ENCODE measurements at places on chromosomes 6 and 20. TPM values are rescaled to one million over a fixed set of nuclear protein-coding genes. Genes with fewer than 3 reads are reported as not detected.

The SEMG1 gene
- polyA plus RNA-seq, result not detected

The MAS1 gene
- polyA plus RNA-seq, result not detected

DNA sequence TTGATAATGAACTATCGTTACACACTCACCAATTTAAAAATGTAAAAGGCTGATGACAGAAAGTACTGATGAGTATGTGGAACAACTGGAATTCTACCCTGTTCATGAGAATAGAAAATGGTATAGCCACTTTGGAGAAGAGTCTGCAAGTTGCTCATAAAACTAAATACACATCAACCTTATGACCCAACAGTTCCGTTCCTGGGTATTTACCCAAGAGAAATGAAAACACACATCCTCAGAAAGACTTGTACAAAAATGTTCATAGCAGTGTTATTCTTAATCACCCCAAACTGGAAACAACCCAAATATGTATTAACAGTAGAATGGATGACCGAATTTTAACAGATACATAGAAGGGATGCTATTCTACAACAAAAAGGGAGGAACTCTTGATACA, 145.7 kb upstream of the LRFN2 start:
- no peaks in the 10 kb centered on the region for H3K4me1 ChIP-seq
- H3K4me3 ChIP-seq, result no peak overlapping the region
- no peak for DNase-seq
- H3K27ac ChIP-seq, result no peak overlapping the region

DNA sequence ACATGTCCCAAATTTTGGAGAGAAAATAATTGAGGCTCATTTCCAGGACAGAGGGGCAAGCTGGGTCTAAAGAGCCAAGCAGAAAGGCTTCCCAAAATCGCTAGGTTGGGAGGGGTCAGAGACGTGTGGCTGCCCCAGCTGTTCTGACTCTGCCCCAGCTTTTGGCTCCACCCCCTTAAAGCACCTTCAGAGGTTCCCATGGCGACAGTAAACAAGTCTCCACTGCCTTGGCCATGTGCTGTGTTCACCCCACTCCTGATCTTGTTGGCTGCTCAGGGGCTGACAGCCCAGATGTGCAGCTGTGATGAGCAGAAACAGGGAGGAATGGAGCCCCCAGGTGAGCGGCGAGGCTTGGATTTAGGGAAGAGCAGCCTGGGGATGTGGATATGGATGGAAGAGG, 72.8 kb upstream of the SPTLC3 start:
- H3K27me3 ChIP-seq, result no peaks in the 10 kb centered on the region
- H3K36me3 ChIP-seq, result no peaks in the 10 kb centered on the region
- H3K27ac ChIP-seq, result no peak overlapping the region
- no peaks in the 10 kb centered on the region for H3K4me1 ChIP-seq
- DNase-seq, result no peak
- H3K4me3 ChIP-seq, result no peak overlapping the region

DNA sequence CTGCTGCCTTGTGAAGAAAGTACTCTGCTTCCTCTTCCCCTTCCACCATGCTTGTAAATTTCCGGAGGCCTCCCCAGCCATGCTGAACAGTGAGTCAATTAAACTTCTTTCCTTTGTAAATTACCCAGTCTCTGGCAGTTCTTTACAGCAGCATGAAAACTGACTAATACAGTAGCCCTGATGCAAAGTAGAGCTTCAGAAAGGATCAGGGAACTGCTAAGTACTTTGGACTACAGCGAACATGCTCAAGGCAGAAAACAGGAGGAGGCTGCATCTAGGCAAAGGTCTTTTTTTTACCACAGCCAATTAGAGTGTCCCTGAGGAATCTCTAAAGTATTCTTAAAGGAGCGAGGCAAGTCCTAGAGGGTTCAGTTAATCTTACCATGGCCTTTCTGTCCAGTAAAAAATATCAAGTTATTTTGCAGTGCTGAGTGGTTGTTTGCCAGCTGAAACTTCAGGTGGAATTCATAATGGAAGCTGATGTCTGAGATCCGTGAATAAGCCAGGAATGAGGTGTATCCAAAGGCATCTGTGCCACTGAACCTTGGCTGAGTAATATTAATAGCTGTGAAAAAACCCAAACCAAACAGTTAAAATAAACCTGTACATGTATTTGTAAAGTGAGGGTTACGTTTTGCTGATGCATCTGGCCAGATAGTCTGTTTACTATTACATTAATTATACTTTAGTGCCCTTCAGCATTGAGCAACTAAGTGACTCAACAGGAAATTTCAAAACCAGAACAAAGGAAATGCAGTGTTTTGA, 170.4 kb downstream of the PHF3 start:
- H3K27ac ChIP-seq, result peak overlapping the region; percentile 23
- H3K27me3 ChIP-seq, result no peaks in the 10 kb centered on the region
- no peaks in the 10 kb centered on the region for H3K36me3 ChIP-seq
- H3K4me1 ChIP-seq, result peaks cover 10% of the 10 kb centered on the region
- no peak for DNase-seq

DNA sequence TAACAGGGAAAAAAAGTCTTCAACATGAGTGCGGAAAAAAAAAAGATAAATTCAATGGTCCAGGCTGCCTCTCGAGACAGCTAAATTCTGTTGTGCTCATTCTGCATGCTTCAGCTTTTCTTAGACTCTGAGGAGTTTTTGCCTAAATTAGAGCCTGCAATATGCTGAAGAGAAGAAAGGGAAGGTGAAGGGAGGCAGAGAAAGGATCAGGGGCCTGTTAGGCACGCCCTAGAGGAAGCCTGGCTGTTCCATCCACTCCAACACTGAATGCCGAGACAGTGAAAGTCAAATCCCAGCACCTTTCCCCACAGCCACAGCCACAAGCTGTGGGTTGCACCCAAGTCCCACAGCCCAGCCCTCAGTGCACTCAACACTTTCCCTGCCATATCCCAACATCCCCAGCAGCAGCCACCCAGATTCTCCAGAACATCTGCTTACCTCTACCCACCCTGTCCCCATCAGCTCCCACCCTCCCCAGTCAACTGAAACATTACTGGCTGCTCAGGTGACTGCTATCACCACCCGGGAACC, 37.3 kb downstream of the PREX1 start:
- no peak for DNase-seq
- no peaks in the 10 kb centered on the region for H3K27me3 ChIP-seq
- H3K4me3 ChIP-seq, result no peak overlapping the region
- H3K36me3 ChIP-seq, result no peaks in the 10 kb centered on the region
- H3K27ac ChIP-seq, result no peak overlapping the region

GRCh38 chr6:106629859-106630163, 433 bp downstream of the QRSL1 start:
- H3K27ac ChIP-seq, result peak overlapping the region; percentile 56
- DNase-seq, result no peak

DNA sequence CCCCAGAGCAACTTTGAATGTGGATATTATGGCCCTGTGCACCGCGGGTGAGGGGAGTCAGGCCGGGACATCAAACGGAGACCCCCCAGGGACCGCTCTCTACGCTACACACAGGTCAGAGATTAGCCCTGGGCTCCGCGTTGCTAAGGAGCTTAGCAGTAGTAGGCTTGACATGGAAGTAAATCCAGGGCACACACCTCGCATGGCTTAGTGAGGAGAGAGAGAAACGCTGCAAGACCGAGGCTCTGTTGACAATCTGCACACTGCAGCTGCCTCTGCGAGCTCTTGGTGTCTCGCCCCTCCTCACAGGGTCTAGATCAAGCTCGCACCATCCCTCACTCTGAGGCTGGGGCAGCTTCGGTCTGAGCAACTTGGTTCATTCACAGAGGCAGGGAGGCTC, 116.1 kb upstream of the CDH4 start:
- DNase-seq, result no peak
- no peak overlapping the region for H3K4me3 ChIP-seq
- no peaks in the 10 kb centered on the region for H3K4me1 ChIP-seq
- peaks cover 8% of the 10 kb centered on the region for H3K27me3 ChIP-seq

DNA sequence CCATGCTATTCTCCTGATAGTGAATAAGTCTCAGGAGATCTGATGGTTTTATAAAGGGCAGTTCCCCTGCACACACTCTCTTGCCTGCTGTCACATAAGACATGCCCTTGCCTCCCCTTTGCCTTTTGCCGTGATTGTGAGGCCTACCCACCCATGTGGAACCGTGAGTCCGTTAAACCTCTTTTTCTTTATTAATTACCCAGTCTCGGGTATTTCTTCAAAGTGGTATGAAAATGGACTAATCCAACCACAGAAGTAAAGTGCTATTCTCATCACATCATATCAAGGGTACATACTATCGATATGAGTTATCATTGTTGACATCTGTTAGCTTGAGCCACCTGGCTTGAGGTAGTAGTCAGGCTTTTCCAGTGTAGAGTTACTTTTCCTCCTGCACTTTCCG, 2.3 kb downstream of the MANBAL start:
- peaks cover 3% of the 10 kb centered on the region for H3K36me3 ChIP-seq
- peaks cover 52% of the 10 kb centered on the region for H3K4me1 ChIP-seq
- no peak overlapping the region for H3K4me3 ChIP-seq
- no peaks in the 10 kb centered on the region for H3K27me3 ChIP-seq
- DNase-seq, result no peak

Measured in adrenal gland (tissue), 19 donors.